ENCODE measurements at places on chromosomes 16 and 17. TPM values are rescaled to one million over a fixed set of nuclear protein-coding genes. Genes with fewer than 3 reads are reported as not detected.

DNA sequence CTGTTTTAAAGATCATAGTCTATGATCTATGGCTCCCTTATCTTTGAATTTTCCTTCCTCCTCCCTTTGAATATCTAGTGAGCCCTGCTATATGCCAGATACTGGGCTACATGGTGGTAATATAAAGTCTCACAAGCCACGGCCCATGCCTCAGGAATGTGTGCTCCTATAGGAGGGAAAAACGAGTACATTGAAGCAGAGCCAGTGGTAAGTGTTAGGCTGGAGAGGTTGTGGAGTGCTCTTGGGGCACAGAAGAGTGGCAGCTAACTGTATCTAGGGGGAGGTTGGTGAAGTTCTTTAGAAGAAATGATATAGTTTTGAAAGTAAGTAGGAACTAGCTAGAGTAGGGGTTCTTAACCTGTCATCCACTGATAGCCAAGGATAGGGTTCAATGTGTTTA is 105.8 kb upstream of the PMFBP1 start:
- DNase-seq, result no peak

DNA sequence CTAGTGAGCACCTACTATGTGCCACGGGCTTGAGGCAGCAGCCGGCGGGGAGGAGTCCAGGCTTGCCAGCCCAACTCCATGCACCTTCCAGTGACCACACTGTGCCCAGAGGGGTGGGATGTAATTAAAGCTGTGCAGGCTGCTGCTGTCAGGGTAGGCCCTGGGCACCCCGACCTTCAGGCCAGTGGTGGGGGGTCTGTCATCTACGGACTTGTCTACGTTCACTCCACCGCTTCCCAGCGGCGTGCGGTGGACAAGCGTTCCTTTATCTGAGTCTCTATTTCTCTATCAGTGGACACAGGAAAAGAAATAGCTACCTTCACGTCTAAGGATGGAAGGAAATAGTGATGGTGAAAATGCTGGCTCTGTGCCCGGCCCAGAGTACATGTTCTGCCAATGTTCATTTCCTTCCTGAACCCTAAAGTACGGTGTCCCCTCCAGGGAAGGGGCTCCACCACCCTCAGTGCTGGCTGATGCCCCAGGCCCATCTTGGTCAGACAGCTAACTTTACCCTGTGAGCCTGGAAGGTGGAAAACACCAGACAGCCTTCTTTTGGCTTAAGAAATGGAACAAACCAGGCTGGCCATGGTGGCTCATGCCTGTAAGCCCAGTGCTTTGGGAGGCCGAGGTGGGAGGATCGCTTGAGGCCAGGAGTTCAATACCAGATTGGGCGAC is 135.2 kb downstream of the SDK2 start:
- DNase-seq, result no peak

DNA sequence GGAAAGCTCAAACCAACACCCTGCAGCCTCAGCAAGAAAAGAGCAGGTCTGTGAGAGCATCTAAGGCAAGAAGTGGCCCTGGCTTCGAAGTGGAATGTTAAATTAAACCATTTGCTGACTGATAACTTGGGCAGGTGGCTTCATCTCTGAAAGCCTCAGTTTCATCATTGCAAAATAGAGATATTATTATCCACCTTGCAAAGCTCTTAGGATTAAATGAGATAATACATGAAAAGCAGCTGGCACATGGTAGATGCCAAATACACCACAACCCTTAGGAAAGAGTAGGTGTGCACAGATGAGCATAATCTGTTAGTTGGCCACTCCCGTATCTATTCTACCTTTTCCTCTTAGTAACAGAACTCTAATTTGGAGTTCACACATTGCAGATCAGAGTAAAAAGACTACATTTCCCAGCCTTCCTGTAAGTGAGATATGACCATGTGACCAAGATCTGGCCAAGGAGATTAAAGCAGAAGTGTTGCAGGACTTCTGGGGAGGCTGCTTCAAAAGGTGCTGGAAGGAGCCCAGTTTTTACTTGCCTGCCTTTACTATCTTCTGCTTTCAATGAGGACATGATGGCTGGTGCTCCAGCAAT is 288.7 kb downstream of the SOX9 start:
- DNase-seq, result no peak

GRCh38 chr16:1734123-1734522 is 28.1 kb downstream of the MAPK8IP3 start:
- DNase-seq, result no peak

Gene DRC3
- 6.0 TPM for total RNA-seq

Gene PRDM7
- not detected for total RNA-seq

All from spleen (tissue), 13 donors.